Fibroblast of skin of scalp (primary cell): ENCODE measurements at places on chromosomes 6 and 20.

DNA sequence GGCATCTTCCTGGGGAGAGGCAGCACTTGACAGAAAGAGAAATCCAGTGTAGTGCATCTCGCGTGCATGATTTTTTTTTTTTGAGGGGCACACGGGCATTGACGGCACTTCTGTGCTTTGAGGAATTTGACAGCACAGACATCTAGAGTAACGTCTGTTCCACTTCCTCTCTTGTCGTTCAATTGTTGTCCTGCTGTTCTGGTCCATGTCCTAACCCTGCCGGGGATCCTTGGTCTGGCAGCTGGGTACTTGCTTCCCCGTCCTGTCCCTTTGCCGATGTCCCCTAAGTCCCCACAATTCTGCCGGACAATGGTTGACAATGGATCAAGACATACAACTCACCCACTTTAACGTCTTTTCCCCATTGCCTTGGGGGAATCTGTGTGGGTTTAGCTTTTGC lies 46.0 kb upstream of the NAA20 start:
- no peak for DNase-seq

- no peak for DNase-seq
Observed at GRCh38 chr6:89372506-89372901, 20.0 kb upstream of the UBE2J1 start.

GRCh38 chr6:108434222-108434621 lies 126.5 kb upstream of the FOXO3 start:
- DNase-seq = no peak

GRCh38 chr6:82129797-82130196 lies 117.7 kb downstream of the IBTK start:
- DNase-seq = no peak

GRCh38 chr20:32636821-32637220 lies 36.9 kb downstream of the C20orf203 start:
- DNase-seq = no peak

GRCh38 chr6:22247916-22248482 lies 48.8 kb downstream of the PRL start:
- DNase-seq = no peak

DNA sequence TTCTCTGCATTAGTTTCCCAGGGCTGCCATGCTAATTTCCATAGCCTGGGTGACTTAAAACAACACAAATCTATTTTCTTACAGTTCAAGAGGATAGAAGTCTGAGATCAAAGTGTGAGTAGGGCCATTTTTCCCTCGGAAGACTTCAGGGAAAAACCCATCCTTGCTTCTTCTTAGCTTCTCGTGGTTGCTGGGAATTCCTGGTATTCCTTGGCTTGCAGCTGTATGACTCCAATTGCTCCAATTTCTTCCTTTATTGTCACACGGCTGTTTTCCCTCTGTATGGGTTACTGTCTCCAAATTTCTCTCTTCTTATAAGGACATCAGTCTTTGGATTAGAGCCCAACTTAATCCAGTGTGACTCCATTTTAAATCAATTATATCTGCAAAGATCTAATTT lies 128.4 kb upstream of the JAG1 start:
- DNase-seq = peak; percentile 75

DNA sequence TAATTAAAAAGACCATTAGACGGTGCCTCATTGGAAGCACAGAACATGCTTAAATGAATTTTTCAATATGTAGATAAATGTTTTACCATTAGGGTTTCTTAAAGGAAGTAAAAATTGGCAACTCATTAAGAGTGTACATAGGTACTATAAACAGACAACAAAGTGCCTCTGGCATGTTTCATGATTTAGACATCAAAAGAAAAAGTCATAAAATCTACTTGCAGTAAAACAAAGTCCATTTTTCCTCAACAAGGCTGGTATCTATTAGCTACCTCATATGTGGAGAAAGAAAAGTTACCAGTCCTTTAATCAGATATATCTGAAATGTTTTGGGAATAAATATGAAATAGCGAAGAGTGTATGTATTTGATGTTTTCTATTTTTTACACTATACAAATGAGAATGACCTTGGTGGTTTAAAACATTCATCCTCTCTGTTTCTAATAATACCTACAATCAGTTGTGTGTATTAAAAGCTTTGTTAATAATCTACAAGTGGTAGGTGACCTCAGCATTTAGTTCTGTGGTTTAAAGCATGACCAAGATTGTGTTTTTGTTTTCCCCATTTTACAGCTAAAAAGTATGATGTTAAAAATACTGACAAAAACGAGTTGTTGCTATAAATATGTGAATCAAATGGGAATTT lies 87.5 kb downstream of the HDGFL1 start:
- no peak for DNase-seq

GRCh38 chr20:46062621-46063020 lies 27.1 kb downstream of the NCOA5 start:
- no peak for DNase-seq

GRCh38 chr6:43377710-43378229 lies 8.3 kb upstream of the ZNF318 start:
- DNase-seq = no peak

- DNase-seq = no peak
Observed at GRCh38 chr6:18209539-18210197, 54.4 kb downstream of the KDM1B start.

DNA sequence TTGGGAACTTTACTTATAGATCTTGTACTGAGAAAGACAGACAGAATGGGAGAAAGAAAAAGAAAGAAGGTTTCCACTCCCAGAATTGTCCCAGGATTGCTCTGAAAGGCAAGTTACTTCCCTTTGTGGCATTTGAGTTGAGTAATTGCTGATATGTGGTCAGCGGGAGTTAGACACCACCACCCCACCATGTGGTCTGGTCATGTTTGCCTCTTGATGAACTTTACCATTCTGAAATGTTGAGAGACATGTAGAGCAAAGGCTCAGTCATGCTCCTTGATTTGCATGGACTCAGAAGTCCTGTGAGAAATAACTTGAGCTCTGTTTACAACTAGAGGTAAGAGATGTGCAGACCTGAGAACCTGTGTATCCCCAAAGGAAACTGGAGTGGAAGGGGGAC lies 17.1 kb downstream of the TCF21 start:
- DNase-seq = no peak

GRCh38 chr20:10240655-10241054 lies 22.0 kb downstream of the SNAP25 start:
- DNase-seq = no peak

DNA sequence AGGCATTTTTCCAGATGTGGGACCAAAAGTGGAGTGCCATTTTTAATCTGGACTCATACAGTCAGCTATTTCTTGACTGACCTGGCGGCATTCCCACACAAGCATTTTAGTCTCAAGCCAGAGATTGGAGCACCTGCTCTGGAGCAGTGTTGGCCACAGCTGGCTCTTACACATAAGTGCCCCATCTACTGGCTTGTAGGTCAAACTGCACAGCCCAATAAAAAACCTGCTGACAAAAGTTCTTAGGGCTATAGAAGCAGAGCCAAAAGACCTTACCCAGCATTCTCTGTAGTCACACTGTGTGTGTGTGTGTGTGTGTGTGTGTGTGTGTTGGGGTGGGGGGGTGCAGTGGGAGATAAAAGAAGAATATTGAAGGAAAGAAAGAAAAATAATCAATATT lies 38.6 kb upstream of the SENP6 start:
- peak; percentile 27 for DNase-seq

DNA sequence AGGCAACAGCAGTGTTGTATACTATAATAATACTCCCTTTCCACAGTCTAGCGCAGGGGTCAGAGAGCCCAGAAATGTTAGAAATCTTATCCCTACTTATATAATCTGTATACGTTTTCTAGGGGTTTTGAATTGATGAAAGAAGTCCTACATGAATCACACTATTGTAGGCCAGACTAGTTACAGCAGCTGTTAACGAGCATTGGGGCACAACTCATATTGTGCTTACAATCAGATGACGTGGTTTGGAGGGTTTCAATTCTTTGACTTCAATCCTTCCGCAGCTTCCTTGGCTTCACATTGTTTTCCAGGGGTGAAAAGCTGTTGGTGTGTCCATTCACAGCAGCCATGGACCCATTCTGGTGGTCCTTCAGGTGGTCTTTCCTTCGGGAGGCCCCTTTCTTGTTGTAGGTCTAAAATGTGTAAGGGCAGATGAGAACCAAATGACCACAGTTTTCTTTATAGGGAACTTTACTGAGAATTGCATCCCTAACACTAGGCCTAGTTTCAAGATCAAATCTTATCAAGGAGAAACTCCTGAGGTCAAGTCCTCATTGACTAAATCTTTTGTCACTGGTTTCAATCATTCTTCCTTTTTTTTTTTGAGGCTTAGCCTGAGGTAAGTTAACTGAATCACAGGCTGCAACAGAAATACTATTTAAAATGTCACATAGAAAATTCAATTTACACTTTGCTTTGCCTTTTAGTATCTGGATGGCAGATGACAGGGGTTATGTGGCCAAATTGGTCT lies 79.7 kb downstream of the ELOVL5 start:
- no peak for DNase-seq

DNA sequence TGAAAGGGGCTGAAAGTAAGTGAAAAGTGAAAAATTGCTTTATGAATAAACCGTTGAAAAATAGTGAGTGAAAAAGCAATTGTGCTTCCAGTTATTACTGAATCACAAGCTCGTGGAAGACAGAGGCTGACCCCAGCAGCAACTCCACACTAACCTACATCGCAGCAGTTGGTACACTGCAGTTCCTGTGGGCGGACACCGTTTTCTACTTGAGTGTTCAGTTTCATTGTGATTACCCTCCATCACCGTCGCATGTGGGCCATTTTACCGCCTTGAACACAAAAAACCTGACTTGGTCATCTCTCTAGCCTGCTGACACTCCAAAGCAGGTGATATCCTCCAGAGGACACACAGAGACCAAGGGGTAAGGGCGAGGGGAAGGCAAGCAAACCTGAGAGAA lies 28.4 kb downstream of the PRDM1 start:
- DNase-seq = no peak

DNA sequence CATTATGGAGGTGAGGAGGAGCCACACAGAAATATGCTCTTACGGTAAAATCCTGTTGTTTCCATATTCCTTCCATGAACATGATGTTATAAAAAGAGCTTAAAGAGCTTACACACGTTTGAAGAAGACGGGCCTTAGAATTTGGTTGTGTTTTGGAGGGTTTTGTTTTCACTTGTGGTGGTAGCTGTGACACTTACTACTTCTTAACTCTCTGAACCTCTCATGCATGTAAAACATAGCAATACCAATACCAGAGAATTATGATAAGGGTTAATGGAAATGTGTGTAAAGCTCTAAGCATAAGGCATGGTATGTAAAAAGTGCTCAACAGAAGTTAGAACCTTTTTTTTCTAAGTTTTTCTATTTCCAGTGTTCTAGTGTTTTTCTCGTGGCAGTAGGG lies 256.1 kb upstream of the KCNQ5 start:
- no peak for DNase-seq

DNA sequence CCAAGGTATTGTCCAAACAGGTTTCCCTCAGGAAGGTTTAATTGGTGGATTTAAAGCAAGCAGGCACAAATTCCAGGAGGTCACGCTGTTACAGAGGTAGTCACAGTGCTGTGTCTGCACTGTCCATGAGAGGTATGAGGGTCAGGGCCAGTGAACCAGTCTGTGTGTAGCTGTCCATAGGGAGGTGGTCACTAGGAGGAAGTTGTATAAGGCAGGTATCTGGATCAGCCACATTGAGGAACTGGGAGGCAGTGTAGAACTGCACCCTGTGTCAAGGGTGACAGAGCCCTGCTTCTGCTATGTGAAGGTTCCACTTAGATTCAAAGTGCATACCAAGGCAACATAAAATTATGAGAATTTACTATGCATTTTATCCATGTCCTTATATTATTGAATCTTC lies 73.3 kb downstream of the MAP3K4 start:
- DNase-seq = no peak

- DNase-seq = peak; percentile 77
Observed at GRCh38 chr6:53441761-53442160, 93.0 kb upstream of the ELOVL5 start.

DNA sequence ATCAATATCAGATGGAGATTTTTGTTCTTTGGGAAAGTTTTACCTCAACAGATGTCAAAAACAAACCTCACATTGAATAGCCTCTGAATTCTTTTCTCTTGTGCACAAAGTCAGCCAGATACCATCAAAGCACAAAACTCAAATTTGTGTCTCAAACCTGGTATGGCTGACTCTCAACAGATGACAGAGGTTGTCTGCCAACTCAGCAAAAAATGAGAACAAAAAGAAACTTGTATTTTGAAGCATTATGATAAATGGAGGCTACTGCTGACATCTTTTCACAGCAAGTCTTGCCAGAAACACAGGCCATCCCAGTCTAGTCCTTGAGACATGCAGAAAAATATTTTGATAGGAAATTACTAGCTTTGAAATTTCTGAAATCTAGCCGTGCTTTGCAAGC lies 79.8 kb downstream of the KIF16B start:
- no peak for DNase-seq

- DNase-seq = no peak
Observed at GRCh38 chr6:142627474-142627873, 317.5 kb downstream of the HIVEP2 start.

GRCh38 chr20:38034961-38035360 lies 1.4 kb downstream of the RPRD1B start:
- DNase-seq = no peak

GRCh38 chr6:40733770-40734396 lies 146.7 kb upstream of the LRFN2 start:
- no peak for DNase-seq

GRCh38 chr6:105850261-105851112 lies 235.6 kb upstream of the PRDM1 start:
- no peak for DNase-seq
